Common myeloid progenitor, CD34-positive (primary cell): ENCODE measurements at places on chromosomes 4 and X.
A peak's percentile ranks its signal among the peaks of the same experiment; 100 is the strongest.

GRCh38 chr4:160370046-160370445, 1267.2 kb downstream of the RAPGEF2 start:
- DNase-seq: no peak

- no peak for DNase-seq
These were observed 355.2 kb downstream of the DCAF12L2 start for GRCh38 chrX:125810856-125811255.

GRCh38 chr4:78031417-78031950, 25.6 kb upstream of the FRAS1 start:
- no peak for DNase-seq

DNA sequence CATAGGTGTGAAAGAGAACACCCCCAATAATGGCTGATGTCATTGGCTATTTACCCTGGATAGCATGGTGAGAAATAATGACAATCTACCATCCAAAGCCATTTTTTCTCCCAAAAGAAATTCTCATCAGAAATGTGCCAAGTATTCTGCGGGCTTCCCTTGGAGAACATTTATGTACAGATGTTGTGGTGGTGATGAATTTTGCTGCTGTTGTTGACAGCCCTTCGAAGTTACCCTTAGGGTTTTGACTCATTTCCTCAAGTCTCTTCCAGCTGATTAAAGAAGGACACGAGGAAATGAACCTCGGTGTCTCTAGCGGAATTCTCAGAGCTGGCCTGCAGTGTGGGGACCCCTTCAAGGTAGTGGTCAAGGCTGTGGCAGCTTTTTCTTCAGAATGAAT, 3.4 kb downstream of the KIT start:
- no peak for DNase-seq

DNA sequence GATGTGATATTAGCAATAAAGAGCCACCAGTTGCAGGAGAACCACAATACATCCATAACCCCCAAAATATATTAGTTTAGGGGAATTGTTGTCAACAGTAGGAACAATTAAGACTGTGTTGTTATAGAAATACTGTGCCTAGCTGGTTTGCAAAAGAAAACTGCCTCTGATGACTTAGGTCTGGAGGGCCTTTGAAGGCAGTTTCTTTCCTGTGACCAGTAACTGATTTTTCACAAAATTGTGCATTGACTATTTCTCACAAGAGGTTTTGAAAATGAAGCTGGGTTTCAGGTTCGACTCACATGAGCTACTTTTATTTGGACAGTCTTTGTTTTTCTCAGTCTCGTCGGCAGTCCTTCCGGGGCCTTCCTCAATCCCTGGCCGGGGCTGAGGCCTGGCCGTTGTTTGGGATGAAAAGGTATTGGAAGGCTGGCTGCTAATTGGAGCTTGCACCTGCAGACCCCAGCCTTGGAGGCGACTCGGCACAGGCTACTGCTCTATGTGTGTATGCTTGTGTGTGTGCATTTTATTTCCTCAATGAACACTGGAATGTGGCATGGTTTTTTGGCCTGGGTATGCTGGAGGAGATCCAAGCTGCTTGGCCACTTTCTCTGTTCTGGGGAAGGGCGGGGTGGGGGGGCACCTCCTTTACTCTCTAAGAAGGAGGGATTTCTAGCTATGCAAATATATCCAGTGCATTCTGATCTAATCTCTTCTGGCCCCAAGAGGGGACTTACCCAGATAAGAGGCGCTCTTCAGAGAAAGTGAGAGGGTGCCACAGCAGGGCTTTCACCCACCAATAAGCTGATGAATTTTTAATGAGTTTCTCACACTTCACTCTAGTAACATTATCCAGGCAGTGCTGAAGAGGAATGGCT, 49.5 kb upstream of the LNX1 start:
- no peak for DNase-seq

GRCh38 chrX:1306909-1307625, 29.5 kb upstream of the IL3RA start:
- peak; percentile 73 for DNase-seq

GRCh38 chrX:53305219-53305995, 24.0 kb upstream of the IQSEC2 start:
- DNase-seq: no peak

- DNase-seq: no peak
These were observed 214.0 kb upstream of the NHS start for GRCh38 chrX:17160975-17161374.
